Effector memory CD4-positive, alpha-beta T cell (primary cell): ENCODE measurements at places on chromosomes 6 and 20.

GRCh38 chr6:127864701-127865100, 36.2 kb downstream of the THEMIS start:
- H3K4me3 ChIP-seq: no peak overlapping the region
- no peak for DNase-seq
- H3K27ac ChIP-seq: no peak overlapping the region
- no peaks in the 10 kb centered on the region for H3K4me1 ChIP-seq
- H3K27me3 ChIP-seq: no peaks in the 10 kb centered on the region

DNA sequence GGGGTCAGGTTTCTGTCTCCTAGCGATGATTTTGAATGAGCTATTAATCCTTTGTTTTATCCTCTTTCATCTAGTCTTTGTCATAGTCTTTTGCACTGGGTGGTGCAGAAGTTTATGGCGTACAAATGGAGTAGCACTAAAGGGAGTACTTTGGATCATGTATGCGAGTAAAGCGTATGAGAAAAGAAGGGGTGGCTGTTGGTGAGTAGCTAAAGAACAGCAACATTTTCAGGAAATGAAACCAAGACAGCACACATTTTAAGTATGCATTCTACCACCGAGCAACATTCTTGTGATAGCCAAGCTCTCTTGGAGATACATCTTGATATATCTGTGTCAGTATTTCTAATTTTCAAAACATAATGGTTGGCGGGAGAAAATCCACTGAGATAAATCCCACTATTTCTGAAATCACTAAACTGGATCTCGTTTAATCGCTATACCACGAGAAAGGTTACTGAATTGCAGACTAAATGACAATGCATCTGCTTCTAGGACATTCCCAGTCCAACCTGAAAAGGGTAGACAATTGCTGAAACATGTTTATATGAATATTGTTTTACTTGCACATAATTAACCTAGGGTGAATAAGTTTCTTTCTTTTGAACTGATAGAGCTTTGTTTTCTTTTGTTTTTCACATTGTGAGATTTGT, 196.1 kb downstream of the TRIM27 start:
- H3K36me3 ChIP-seq: no peaks in the 10 kb centered on the region
- no peaks in the 10 kb centered on the region for H3K4me1 ChIP-seq
- no peak for DNase-seq
- no peak overlapping the region for H3K27ac ChIP-seq

GRCh38 chr6:148250975-148251685, 91.5 kb upstream of the SASH1 start:
- no peak overlapping the region for H3K4me3 ChIP-seq
- H3K27me3 ChIP-seq: no peaks in the 10 kb centered on the region
- H3K27ac ChIP-seq: no peak overlapping the region
- no peak for DNase-seq
- no peaks in the 10 kb centered on the region for H3K36me3 ChIP-seq

- no peaks in the 10 kb centered on the region for H3K36me3 ChIP-seq
- DNase-seq: no peak
- no peaks in the 10 kb centered on the region for H3K27me3 ChIP-seq
- no peak overlapping the region for H3K4me3 ChIP-seq
Observed at GRCh38 chr6:90136176-90136575, 160.5 kb downstream of the BACH2 start.

DNA sequence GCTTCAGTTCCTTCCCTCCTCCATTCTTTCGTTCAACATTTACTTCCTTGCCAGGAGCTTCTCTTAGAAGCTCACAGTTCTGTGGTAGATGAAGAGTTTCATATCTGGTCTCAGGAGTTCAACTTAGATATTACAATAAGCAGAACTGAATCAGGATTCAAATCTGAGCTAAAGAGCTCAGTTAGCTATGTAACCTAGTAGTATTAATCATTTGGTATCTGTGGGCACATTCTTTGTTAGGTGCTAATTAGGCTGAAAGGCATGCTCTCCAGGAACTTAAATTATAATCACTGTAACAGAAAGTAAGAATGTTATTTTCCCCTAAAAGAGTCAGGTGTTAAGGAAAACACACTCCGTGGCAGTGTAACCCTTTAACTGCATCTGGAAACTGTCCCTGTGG, 8.4 kb downstream of the ZNF76 start:
- DNase-seq: no peak
- H3K27ac ChIP-seq: no peak overlapping the region

DNA sequence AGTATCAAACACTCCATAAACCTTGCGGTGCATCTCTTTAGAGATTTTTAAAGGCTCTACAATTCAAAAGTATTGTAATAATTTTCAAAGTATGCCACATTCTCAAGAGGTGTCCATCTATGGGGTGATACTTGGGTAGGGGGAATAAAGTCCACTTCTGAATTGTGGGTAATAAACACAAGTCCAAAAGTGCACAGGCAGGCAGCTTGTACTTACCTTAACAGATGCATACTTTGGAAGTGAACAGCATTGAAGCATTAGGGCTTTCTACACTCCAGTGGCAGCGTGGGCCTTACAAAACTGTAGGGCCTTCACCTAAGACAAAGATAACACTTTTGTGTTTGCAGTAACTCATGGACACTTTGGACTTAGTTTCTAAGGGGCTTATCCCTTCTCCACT, 58.6 kb downstream of the AIG1 start:
- H3K4me3 ChIP-seq: no peak overlapping the region
- no peaks in the 10 kb centered on the region for H3K4me1 ChIP-seq
- no peaks in the 10 kb centered on the region for H3K27me3 ChIP-seq
- no peaks in the 10 kb centered on the region for H3K36me3 ChIP-seq
- no peak overlapping the region for H3K27ac ChIP-seq
- DNase-seq: no peak

- H3K27ac ChIP-seq: no peak overlapping the region
- H3K36me3 ChIP-seq: no peaks in the 10 kb centered on the region
- H3K4me1 ChIP-seq: no peaks in the 10 kb centered on the region
- no peak for DNase-seq
Observed at GRCh38 chr6:122042380-122042779, 357.1 kb upstream of the HSF2 start.

DNA sequence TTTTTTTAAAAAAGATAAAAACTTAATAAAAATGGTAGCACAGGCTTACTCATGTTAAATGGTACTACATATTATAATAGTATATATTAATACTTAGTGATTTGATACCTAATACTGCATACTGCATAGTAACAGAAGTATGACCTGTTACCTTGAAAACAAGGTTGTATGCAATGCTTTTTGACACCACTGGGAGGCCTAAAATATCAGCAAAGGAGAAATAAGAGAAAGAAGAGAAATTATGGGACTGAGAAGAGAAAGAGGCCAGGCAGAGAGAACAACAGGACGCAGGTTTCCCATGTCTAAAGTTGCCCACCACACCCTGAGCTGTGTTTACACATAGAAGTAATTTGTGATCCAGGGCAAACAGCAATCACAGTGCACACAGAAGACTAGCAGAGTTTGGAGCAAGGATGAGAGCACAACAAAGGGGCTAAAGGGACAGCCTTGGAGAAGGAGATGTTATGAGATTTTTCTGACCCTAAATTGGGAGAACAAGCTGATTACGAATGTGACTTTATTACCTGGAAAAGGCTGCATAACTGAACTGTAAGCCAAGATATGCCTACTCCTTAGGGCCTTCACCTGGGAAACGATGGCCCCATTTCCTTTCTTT, 73.2 kb downstream of the ROS1 start:
- H3K4me1 ChIP-seq: no peaks in the 10 kb centered on the region
- no peaks in the 10 kb centered on the region for H3K27me3 ChIP-seq
- no peak overlapping the region for H3K4me3 ChIP-seq

GRCh38 chr6:67880939-67881705, 754.0 kb upstream of the ADGRB3 start:
- H3K27ac ChIP-seq: no peak overlapping the region
- no peaks in the 10 kb centered on the region for H3K4me1 ChIP-seq
- H3K27me3 ChIP-seq: no peaks in the 10 kb centered on the region
- H3K36me3 ChIP-seq: no peaks in the 10 kb centered on the region

- no peak overlapping the region for H3K27ac ChIP-seq
- H3K27me3 ChIP-seq: no peaks in the 10 kb centered on the region
- H3K4me1 ChIP-seq: no peaks in the 10 kb centered on the region
- peaks cover 6% of the 10 kb centered on the region for H3K36me3 ChIP-seq
Observed at GRCh38 chr6:157066781-157067491, 256.4 kb downstream of the TMEM242 start.

DNA sequence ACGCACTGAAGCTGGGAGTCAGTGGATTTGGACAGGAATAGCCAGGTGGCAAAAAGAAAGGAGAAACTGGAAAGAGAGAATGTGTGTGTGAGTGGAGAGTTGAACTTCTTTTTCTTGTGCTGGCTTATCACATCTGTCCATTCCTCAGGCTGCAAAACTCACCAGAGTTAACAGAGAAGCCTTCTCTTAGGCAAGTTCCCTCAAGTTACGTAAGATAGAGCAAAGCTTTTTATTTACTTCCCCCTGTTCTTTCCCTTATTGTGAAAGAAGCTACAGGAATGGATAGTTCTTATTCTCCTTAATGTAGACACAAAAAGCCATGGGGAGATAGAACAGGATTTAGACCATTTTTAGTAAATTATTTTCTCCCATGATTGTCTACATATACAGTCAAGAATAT, 188.6 kb downstream of the BMP2 start:
- H3K27ac ChIP-seq: no peak overlapping the region
- no peaks in the 10 kb centered on the region for H3K36me3 ChIP-seq
- no peaks in the 10 kb centered on the region for H3K27me3 ChIP-seq
- no peak for DNase-seq

- peaks cover 33% of the 10 kb centered on the region for H3K36me3 ChIP-seq
- H3K4me1 ChIP-seq: no peaks in the 10 kb centered on the region
- no peaks in the 10 kb centered on the region for H3K27me3 ChIP-seq
- no peak overlapping the region for H3K27ac ChIP-seq
Observed at GRCh38 chr6:170360476-170360875, 53.9 kb downstream of the FAM120B start.

GRCh38 chr6:64467656-64468055, 832.1 kb downstream of the PHF3 start:
- no peak overlapping the region for H3K4me3 ChIP-seq
- no peaks in the 10 kb centered on the region for H3K36me3 ChIP-seq
- DNase-seq: no peak
- no peaks in the 10 kb centered on the region for H3K27me3 ChIP-seq

DNA sequence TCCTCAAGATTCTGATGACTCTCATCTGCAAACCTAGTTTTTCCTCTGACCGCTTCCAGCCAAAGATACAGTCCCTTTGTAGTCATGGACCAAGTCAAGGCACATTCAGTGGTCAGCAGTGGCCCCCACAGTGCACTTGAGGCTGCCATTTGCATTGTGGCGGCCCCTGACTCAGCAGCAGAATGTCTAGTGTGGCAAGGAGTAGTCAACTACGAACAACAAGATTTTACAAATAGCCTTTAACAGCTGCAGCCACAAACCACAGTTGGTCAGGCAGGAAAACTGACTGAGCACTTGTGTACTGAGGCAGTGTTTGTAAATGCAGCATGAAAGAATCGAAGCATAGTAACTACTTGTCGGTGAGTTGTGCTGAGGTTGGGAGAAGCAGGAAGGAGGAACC, 49.6 kb downstream of the SLC2A12 start:
- H3K27me3 ChIP-seq: no peaks in the 10 kb centered on the region
- no peak overlapping the region for H3K4me3 ChIP-seq
- DNase-seq: no peak
- H3K27ac ChIP-seq: no peak overlapping the region
- no peaks in the 10 kb centered on the region for H3K4me1 ChIP-seq
- no peaks in the 10 kb centered on the region for H3K36me3 ChIP-seq

DNA sequence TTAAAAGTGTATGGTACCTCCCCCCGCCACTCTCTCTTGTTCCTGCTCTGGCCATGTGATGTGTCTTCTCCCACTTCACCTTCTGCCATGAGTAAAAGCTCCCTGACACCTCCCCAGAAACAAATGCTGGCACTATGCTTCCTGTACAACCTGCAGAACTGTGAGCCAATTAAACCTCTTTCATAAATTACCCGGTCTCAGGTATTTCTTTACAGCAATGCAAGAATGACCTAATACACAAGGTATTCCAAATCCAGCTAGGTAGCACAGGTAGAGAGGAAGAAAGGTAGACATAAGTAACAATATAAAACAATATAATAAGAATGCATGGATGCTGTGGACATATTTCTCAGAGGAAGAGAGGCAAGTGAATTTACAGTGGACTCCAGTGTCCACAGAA, 394.1 kb upstream of the ARID1B start:
- H3K36me3 ChIP-seq: no peaks in the 10 kb centered on the region
- no peaks in the 10 kb centered on the region for H3K4me1 ChIP-seq
- H3K27me3 ChIP-seq: no peaks in the 10 kb centered on the region
- no peak for DNase-seq
- no peak overlapping the region for H3K4me3 ChIP-seq

- no peaks in the 10 kb centered on the region for H3K4me1 ChIP-seq
- no peaks in the 10 kb centered on the region for H3K36me3 ChIP-seq
- H3K4me3 ChIP-seq: no peak overlapping the region
- H3K27ac ChIP-seq: no peak overlapping the region
- H3K27me3 ChIP-seq: no peaks in the 10 kb centered on the region
Observed at GRCh38 chr6:84860920-84861319, 96.5 kb upstream of the TBX18 start.

- H3K4me1 ChIP-seq: no peaks in the 10 kb centered on the region
- peaks cover 24% of the 10 kb centered on the region for H3K36me3 ChIP-seq
- H3K27ac ChIP-seq: no peak overlapping the region
Observed at GRCh38 chr6:41691426-41692079, 43.9 kb downstream of the TFEB start.

GRCh38 chr6:74128536-74128935, 432.5 kb downstream of the CD109 start:
- no peak overlapping the region for H3K4me3 ChIP-seq
- H3K27ac ChIP-seq: no peak overlapping the region
- DNase-seq: no peak
- no peaks in the 10 kb centered on the region for H3K36me3 ChIP-seq

GRCh38 chr6:27679964-27680694, 207.2 kb upstream of the ZNF184 start:
- no peak overlapping the region for H3K4me3 ChIP-seq
- peaks cover 41% of the 10 kb centered on the region for H3K27me3 ChIP-seq
- no peaks in the 10 kb centered on the region for H3K4me1 ChIP-seq

GRCh38 chr6:79031821-79032590, 46.0 kb downstream of the PHIP start:
- H3K27me3 ChIP-seq: no peaks in the 10 kb centered on the region
- H3K36me3 ChIP-seq: peaks cover 3% of the 10 kb centered on the region
- no peak overlapping the region for H3K27ac ChIP-seq
- no peak for DNase-seq
- H3K4me1 ChIP-seq: no peaks in the 10 kb centered on the region

- H3K4me3 ChIP-seq: no peak overlapping the region
- no peak for DNase-seq
- no peaks in the 10 kb centered on the region for H3K4me1 ChIP-seq
- peaks cover 10% of the 10 kb centered on the region for H3K36me3 ChIP-seq
Observed at GRCh38 chr20:21136015-21136732, 10.3 kb downstream of the KIZ start.

DNA sequence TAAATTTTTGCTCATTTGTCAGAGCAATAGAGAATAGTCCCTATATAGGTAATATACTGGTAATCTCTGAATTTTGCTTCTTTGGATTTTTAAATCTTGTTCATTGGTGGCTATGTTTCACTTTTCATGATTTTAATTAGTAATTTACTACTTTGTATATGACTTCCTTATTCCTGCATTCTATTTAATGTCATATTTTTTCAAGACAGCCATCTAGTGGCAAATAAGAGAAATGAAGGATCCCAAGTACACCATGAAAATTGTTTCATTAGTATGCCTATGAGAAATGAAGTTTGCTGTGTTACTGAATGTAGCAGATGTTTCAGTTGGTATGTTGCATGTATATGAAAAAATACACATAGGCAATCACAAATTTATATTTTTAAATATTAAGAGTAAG, 82.4 kb downstream of the ZNF292 start:
- no peaks in the 10 kb centered on the region for H3K27me3 ChIP-seq
- no peak overlapping the region for H3K27ac ChIP-seq
- H3K4me1 ChIP-seq: no peaks in the 10 kb centered on the region
- peaks cover 8% of the 10 kb centered on the region for H3K36me3 ChIP-seq
- no peak overlapping the region for H3K4me3 ChIP-seq

GRCh38 chr6:154485815-154486214, 24.7 kb downstream of the CNKSR3 start:
- no peak overlapping the region for H3K4me3 ChIP-seq
- H3K36me3 ChIP-seq: no peaks in the 10 kb centered on the region
- H3K27ac ChIP-seq: no peak overlapping the region
- H3K4me1 ChIP-seq: no peaks in the 10 kb centered on the region
